GM12891 (cell line): ENCODE measurements at places on chromosomes 11 and 22.

DNA sequence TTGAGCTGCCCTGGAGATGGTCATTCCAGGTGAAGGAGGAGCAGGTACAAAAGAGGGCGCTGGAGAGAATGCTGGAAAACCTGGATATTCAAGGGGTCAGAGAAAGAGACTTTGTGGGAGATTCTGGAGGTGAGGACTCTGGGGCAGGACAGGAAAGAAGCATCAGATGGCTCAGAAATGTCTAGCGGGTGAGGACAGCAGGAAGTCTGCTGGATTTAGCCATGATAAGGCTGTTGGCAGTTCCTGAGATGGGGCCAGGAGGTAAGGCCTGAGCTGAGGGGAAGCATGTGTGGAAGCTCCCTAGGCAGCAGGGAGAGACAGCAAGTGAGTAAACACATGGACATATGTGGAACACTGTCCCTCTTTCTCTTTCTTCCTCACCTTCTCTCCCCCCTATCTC is 1.5 kb downstream of the UPB1 start:
- no peak for DNase-seq

- no peak for DNase-seq
Observed at GRCh38 chr11:36191941-36192340, 97.3 kb downstream of the COMMD9 start.

- no peak for DNase-seq
Observed at GRCh38 chr11:45890886-45891550, 5.6 kb downstream of the MAPK8IP1 start.

DNA sequence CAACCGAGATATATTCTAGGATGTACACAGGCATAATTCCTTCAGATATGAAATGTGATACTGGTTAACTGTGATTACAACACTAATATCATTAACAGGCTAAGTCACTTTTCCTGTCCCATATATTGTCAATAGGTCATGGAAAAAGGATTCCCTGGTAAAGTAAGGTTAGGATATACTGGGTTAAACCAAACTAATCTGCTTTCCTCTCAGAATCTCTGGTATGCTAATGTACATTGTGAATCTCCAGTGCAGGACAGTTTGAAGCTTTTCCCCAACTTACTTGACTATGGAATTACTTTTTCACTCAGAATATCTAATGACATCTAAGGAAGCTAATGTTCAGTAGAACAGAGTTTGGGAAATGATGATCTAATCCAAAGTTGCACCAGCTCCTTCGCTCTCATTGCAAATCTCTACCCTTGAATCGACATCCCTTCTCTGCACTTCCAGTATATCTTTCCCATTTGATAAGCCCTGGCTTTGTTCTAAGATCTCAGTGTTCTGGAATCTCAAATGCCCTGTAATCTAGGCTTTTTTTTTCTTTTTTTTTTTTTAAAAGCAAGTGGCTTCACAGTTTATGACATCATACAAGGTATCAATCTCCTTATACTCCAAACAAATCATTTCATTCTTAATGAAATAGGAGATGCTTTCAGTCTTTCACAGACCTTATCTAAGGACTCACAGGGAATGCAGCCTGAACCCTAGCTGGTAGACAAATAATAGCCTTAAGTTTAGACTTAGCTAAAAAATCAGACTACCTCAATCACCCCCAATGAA is 43.8 kb downstream of the COPB1 start:
- no peak for DNase-seq

GRCh38 chr11:20197881-20198280 is 37.6 kb upstream of the DBX1 start:
- no peak for DNase-seq

DNA sequence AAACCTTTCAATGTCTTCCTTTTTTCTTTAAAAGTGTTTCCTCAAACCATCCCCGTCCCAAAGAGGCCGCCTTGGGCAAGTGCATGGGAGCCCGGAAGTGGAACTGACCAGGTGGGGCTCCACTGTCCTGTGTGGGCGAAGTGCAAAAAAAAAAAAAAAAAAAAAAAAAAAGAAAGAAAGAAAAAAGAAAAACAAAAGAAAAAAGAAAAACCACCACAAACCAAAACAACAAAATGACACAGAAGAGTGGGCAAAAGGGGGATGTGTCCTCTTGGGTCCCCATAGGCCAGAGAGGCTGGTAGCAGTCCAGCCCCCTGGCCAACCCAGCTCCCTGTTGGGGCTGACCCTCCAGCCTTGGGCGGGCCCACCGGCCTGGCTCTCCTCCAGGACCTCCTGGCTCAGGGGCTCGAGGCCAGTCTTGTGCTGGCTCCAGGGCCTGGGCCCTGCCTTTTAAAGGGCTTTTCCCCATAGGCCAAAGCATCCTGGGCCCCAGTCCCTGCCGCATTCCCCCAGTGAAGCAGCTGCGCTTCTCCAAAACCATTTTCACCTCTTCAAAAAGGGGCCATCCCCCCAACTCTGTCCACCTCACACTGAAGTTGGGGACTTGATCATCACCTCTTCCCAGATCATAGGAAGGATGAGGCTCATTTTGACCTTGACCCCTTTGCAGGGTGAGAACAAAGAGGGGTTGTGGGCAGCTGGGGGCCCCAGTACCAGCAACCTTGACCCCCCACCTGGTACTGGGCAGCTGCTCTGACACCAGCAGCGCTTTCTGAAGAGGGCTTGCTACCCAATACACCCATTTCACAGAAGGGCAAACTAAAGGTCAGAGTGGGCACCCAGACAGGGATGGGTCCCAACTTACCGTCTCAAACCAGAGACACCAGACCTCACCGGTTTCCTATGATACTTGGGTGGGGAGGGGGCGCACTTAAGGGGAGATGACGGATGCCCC is 9.4 kb downstream of the CBX6 start:
- DNase-seq: no peak

DNA sequence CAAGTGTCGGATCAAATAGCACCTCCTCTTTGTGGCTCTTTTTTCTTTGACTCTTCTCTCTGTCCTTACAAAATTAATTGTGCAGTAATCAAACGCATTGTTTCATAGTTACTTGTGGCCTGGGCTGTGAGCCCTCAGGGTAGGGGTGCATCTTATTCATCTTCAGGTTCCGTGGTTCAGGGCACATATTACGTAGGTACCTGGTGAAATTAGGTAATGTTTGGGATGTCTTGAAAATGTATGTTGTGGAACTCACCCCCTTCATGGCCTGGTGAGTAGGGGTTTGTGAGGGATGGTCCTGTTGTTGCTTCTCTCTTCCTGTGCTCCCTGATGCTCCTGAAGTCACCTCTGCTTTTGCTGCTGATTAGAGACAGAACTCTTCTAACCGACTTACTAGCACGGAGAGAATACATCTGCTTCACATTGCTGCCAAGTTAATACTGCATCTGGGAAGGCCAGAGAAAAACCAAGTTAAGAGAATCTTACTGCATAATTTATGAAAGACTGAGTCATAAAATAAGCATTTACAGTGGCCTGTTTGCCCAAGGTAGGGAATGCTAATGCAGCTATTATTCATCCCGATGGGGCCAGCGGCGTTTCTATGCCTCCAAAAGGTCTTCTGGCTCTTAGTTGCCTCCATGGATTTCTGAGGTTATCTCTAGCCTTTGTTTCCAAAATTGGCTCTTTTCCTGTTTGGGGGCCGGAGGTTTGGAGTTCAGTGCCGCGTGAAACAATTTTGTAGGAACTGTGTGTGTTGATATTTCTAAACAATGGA is 66.9 kb downstream of the TBC1D22A start:
- no peak for DNase-seq

DNA sequence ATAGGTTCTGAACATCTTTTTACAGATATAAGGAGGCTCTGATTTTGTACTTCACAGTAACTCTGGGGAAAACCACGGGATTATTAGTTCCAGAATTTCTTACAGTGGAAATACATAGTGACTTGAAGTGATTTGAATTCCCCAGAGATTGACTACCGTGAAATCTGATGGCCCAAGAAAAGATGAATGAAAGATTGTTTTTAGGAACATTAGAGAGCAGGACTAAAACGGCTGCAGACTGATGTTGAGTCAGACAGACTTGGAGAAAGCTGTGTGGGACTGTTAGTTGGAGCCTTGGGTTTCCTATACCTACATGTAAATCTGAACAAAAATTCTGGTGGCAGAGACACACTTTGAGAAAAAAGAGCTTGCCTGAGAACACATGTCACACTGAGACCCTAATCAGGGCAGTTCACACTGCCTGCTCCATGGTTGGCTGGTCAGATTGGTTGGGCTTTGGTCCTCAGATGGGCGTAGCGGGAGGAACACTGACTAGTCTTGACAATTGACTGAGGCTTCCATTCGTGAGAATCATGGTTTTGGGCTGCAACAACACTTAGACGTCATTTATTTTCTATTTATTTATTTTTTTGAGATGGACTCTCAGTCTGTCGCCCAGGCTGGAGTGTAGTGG is 6.8 kb downstream of the PPP6R3 start:
- no peak for DNase-seq

DNA sequence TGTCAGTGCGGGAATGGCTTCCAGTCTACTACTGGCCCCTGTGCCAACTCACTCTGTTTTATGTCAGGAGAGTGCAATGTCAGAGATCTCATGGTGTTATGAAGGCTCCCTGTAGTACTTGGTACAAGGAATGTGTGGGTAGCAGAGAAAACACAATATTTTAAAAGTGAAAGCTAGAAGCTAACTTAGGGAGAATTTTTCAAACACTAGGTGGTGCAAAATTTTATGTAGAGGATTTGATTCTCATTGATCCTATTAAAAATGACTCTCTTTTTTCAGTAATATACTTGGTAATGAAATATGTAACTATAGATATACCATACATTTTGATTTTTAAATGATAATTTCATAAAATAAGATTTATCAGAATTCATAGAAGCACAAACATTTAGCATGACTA is 134.7 kb downstream of the JRKL start:
- no peak for DNase-seq

GRCh38 chr22:33160525-33160924 is 102.3 kb upstream of the SYN3 start:
- no peak for DNase-seq
